Activated effector memory CD4-positive, alpha-beta T cell treated with Interleukin-2 at 50 U/mL for 16 hours (primary cell): ENCODE measurements at places on chromosomes 3 and 15.
A peak's percentile ranks its signal among the peaks of the same experiment; 100 is the strongest.

- DNase-seq: no peak
These were observed 50.2 kb downstream of the IMPG2 start for GRCh38 chr3:101270149-101270548.

DNA sequence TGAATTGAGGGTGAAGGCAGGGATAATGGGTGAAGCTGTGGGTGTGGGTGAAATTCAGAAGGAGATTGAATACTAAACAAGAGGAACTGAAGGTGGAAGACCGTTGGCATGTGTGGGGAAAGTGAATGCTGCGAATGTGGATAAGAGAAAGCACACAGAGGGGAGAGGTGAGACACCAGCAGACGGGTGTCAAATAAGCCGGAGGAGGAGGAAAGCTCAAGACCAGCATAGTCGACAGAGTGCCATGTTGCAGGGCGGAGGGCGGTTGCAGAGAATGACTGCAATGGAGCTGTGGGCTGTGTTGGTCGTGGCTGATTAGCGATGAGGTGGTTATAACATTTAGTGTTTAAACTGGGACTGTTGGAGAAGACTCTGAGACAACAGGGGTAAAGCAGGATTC is 16.4 kb upstream of the HCN4 start:
- no peak for DNase-seq

DNA sequence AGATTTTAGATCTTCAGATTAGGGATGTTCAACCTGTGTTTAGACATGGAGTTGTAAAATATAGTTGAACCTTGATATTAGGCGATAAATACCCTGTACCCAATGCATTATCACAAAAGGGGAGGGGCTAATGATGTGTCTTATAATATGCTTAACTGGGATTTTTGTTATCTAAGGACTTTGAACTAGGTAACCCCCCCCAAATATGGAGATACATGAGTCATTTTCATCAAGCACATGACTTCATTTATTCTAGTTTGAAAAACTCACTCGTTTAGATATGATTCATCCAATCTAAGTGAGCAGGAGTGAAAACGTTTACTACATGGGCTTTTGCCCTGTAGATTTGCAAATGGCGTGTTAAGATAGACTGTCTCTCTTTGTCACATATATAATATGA is 212.4 kb downstream of the IL5RA start:
- no peak for DNase-seq

DNA sequence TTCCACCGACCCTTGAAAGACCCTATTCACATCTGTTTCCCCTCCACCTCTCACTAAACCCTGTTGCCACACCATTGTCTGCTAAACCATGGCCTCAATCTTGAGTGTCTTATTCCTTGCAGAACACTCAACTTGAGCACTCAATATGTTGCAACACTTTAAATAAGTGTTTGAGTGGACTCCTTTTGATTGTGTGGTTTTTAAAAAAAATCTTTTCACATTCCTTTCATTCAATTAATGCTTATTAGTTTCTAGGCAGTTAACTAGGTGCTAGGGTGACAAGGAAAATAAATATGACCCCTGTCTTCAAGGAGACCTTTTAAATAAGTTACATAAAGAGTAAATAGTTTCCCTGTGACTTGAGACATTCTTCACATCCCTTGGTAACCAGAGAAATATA is 13.3 kb upstream of the HHLA2 start:
- DNase-seq: no peak

DNA sequence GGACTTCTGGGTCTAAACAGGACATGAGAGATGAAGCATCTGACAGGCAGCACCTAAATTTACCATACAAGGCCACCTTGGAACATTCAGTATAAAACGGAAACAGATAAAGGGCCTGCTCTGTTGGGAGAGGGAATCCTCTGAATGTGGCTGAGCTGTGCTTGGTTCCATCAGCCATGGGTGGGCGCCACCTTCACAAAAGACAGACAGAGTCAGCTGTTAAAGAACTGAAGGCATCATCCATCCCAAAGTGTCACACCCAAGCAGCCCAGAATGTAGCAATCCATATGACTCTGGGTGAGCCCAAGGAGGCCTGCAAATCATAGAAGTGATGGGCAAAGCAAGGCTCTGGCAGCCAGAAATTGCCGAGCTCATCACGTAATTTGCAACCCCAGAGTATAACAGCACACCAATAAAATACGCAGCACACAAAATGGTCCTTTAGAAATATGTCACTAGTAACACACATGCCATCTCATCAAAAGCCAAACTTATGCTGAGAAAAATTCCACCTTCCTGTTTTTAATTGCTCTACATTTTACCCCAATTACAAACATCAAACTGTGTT is 24.8 kb upstream of the RBP1 start:
- no peak for DNase-seq

GRCh38 chr15:59186501-59186900 is 20.1 kb upstream of the LDHAL6B start:
- no peak for DNase-seq

DNA sequence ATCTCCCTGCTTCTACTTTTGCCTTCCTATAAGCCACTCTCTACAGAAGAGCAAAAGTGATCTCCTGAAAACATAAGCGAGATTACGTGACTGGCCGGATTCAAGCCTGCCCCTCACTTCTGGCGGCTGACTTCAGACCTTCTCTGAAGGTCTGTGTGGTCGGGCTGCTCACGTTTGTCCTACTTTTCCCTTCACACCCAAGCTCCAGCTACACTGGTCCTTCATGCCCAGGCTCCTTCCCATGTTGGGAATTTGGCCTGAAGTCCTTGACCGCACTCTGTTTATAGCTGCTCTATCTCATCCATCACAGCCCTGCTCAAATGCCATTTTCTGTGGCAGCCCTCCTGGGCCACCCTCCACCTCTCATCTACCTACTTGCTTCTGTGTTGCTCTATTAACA is 6.7 kb upstream of the PLA2G4E start:
- no peak for DNase-seq

GRCh38 chr15:98546329-98546728 is 102.0 kb upstream of the IGF1R start:
- no peak for DNase-seq

DNA sequence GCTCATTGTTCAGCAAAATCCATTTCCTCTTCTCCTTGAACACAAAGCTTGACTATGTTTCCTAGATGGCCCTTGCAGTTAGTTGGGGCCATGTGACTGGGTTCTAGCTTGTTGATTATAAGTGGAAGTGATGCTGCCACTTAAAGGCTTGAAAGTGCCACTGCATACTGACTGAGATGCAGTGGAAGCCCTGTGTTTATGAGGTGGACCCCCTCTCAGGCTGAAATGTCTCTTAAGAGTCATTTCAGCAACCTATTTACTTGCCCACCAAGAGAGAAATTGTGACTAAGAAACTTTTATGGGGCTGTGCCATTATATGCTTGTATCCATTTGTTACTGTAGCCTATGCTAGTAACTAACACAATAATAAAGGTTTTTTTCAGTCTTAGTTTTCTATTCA is 8.4 kb upstream of the ANP32A start:
- no peak for DNase-seq

- no peak for DNase-seq
These were observed 196.4 kb downstream of the GBE1 start for GRCh38 chr3:81565041-81565440.

DNA sequence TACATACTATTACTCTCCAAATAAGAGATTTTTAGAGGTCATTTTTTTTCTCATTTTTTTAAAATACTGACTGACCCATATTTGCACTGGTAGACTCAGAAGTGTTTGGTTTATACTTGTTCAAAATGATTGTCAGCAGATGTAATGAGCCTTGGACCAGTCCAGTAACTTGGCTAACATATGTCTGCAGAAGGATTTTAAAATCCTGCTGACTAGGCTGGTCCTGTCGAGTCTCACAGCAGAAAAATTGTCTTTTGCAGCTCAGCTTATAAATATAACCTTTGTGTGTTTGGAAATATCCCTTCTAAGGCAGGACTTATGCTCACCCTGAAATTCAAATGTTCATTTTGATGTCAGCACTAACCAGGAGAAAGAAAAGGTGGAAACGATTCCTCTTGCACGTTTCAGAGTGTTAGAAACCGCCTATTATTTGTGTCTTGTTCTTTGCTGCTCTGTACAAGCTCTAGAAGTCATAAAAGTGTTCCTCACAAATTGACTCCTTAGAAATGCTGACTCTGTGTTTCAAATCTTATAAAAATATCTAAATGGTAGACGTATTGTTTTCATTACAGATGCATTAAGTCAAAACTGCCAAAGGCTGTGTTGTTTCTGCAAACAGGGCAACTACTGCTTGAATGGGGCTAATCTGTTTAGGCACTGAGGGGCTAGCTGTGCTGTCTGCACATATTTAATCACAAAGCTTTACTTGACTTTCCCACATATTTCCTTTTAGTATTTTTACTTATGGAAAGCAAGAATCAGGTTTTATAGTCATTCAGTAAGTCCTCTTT is 95.3 kb downstream of the CHL1 start:
- DNase-seq: no peak

DNA sequence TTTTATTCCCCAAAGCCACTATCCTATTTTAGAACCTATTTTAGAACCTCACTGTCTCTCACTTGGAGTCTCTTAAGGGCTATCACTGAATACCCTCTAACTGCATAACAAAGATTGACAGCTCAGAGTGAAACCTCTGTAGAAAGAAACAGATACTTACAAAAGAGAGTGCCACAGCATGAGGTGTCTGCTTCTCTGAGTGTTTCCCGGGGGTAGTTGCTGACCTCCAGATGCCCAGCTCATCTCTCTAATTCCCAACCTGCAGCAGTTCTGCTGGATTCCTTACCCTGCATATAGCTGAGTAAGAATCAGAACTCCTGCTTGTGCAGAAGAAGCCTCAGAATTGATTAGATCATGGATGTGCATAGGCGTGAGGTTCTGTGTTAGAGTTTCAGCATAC is 34.5 kb downstream of the P3H2 start:
- DNase-seq: no peak

GRCh38 chr3:25818335-25818734 is 28.4 kb downstream of the OXSM start:
- no peak for DNase-seq

DNA sequence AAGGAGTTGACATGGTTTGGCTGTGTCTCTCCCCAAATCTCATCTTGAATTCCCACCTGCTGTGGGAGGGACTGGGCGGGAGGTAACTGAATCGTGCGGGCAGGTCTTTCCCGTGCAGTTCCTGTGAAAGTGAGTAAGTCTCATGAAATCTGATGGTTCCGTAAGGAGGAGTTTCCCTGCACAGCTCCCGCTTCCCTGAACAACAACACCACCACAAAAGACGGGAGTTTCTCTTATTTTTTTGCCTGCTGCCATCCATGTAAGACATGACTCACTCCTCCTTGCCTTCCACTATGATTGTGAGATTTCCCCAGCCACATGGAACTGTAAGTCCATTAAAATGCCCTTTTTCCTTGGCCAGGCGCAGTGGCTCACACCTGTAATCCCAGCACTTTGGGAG is 22.7 kb downstream of the XXYLT1 start:
- no peak for DNase-seq

GRCh38 chr15:74826921-74827320 is 494 bp downstream of the CPLX3 start:
- DNase-seq: no peak

- peak; percentile 1 for DNase-seq
These were observed 155.4 kb upstream of the GOLGA6L4 start for GRCh38 chr15:84079885-84080777.

GRCh38 chr3:187878772-187879518 is 133.7 kb upstream of the BCL6 start:
- DNase-seq: no peak

DNA sequence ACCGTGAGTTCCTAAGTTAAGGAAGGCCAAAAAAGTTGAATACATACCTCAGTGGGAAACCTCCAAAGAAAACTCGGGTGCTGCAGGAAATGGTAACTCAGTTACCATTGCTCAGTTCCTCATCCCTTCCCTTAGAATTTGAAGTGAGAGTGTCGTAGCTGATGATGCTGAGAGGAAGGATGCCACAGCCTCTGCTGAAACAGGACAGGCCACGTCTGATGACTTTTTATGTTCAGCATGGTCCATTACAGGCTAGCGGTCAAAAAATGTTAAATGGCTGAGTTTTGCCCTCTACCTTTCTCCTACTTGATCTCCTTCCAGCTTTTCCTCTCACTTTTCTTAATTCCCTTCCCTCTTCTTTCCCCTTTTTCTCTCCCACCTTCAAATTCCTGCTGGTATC is 135.5 kb downstream of the GHSR start:
- no peak for DNase-seq
